ENCODE measurements at places on chromosomes 16 and 17.

GRCh38 chr16:67936880-67937605 lies 393 bp upstream of the PSMB10 start:
- no peak for DNase-seq

GRCh38 chr17:76480632-76481031 lies 13.2 kb downstream of the AANAT start:
- no peak for DNase-seq

DNA sequence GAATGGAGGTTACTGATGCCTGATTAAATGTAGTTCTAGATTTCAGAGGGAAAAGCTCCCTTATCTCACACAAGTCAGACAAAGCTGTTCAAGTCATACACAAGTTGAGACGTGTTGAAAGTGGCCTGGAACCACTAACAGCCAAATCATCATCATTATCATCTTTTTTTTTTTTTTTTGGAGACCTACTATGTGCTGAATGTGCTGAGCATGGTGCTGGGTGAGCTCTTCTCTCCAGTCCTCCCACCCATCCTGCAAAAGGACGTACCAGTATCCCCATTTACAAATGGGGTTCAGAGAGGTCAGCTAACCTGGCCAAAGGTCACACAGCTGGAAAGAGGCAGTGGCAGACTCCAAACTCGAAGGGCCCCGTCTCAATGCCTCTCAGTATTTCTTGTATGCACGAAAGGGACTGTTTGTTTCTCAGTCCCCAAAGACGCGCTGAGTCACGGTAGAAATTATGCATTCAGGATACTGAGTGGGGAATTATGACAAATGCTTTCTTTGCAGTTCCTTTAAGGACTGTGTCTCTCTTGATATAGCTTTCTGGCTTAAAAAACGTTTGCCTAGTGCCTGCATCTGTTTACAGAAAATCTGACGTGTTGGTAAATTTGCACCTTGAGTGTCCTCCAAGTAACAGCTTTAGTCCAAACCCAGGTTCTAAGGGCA lies 235.5 kb downstream of the XYLT1 start:
- no peak for DNase-seq

DNA sequence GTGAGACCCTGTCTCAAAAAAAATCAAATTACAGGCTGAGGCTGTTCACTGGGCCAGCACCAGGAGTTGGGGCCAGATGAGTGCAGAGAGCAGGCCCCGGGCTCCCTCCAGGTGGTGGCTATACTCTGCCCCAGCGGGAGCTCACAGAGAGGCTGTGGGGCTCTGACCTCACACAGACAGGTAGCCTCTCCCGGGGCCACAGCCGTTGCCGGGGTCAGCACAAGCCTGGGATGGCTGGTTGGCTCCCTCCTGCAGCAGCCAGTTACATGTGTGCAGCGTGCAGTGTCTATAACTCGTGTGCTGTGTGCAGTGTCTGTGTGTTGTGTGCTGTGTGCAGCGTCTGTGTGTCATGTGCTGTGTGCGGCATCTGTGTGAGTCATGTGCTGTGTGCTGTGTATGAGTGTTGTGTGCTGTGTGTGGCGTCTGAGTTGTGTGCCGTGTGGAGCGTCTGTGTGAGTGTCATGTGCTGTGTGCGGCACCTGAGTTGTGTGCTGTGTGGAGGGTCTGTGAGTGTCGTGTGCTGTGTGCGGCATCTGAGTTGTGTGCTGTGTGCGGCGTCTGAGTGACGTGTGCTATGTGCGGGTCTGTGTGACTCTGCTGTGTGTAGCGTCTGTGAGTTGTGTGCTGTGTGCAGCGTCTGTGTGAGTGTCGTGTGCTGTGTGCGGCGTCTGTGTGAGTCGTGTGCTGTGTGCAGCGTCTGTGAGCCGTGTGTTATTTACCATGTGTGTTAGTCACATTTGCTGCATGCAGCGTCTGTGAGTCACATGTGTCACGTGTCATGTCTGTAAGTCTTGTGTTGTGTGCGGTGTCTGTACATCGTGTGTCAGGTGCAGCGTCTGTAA lies 20.9 kb downstream of the MAPK8IP3 start:
- no peak for DNase-seq

DNA sequence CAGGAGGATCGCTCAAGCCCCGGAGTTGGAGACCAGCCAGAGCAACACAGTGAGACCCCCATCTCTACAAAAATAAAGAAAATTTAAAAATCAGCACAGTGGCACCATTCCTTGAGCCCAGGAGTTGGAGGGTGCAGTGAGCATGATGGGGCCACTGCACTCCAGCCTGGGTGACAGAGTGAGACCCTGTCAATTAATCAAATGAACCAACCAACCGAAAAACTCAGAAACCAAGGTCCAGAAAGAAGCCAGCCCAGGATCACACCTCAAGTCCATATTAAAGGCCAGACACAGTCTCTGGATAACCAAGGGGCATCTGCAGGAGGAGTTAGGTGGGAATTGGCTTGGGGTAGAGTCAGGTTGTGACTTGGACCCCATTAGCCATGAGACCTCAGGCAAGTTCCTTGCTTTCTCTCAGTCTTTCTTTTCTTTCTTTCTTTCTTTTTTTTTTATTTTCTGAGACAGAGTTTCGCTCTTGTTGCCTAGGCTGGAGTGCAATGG lies 2.4 kb downstream of the HSD17B1 start:
- no peak for DNase-seq

DNA sequence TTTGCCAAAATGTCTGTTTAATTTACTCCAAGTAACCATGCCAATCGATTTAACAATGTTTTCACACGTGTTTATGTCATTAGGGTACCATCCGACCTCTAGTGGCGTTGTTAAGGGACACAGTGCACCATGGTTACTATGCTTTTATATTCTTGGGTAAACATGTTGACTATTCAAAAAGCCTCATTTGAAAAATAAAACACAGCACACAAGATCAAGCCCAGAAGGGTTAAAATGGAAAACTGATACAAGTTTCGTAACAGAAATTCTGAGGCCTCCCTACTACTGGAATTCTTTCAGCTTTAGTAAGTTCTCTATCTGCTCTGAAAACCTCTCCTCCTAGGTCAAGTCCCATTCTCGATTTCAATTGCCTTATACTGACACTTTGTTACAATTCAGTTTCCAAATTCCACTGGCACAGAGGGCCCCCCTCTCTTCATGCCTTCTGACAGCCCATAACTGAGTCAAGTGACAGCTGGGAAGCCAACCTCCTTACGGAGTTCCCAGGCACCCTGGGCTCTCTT lies 2.1 kb downstream of the CFAP20 start:
- no peak for DNase-seq
